ENCODE measurements at places on chromosomes 11 and 22.

GRCh38 chr11:118646393-118646792 is 33.1 kb downstream of the TREH start:
- DNase-seq = no peak

DNA sequence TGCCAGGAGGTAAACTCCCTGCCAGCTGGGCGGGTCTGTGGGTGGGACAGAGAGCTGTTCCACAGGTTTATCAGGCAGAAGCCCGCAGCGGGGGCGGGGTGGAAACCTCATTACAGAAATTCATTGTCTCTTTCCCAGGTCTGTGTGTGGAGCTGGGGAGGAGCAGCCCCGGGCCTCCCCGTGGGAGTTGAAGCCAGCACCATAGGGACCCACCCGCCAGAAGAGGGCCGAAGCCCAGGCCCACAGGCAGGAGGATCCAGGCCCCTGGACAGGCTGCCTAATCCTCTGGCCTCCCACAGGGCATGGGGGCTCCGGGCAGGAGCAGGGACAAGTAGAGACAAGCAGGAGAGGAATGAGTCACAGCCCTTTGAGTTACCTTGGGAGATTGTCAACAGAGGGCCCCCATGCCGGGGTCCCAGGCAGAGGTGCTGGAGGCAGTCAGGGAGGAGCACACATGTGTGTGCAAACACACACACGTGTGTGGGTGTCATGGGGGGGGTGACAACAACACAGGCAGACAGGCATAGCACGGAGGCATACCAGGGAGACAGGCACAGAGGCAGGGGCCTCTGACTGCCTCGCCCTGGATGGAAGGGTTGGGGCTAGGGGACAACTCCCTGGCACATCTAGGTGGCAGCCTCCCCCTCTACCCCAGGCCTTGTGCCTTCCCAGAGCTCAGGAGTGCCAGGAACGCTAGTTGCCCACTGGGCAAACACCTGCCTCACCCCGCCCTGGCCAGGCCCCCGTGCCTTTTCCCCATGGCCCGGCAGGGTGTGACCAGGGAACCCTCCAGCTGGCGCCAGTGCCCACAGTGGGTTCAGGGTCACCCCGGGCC is 1.4 kb downstream of the CDC42BPG start:
- no peak for DNase-seq

- DNase-seq = no peak
These were observed 5.9 kb upstream of the BDNF start for GRCh38 chr11:27705873-27706820.

- no peak for DNase-seq
These were observed 8.9 kb upstream of the OR2D3 start for GRCh38 chr11:6911948-6912347.

DNA sequence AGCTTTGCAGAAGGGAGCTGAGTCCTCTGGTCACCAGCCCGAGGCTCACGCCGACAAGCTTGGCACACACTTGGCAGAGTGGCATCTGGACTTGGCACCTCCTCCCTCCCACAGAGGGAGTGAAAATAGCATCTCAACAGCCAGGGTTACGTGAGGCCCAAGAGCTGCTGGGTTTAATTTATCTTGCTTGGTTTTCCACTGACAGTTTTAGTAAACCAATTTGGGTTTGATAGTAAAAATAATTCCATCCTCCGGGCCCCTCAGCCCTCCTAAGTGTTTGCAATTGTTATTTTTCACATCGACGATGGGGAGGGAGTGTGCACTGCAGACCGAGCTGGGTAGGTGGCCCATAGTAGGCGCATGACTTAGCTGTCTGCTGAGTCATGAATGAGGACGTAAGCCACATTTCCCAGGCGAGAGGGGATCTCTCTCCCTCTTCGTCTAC is 107.6 kb upstream of the ASPHD2 start:
- DNase-seq = no peak

DNA sequence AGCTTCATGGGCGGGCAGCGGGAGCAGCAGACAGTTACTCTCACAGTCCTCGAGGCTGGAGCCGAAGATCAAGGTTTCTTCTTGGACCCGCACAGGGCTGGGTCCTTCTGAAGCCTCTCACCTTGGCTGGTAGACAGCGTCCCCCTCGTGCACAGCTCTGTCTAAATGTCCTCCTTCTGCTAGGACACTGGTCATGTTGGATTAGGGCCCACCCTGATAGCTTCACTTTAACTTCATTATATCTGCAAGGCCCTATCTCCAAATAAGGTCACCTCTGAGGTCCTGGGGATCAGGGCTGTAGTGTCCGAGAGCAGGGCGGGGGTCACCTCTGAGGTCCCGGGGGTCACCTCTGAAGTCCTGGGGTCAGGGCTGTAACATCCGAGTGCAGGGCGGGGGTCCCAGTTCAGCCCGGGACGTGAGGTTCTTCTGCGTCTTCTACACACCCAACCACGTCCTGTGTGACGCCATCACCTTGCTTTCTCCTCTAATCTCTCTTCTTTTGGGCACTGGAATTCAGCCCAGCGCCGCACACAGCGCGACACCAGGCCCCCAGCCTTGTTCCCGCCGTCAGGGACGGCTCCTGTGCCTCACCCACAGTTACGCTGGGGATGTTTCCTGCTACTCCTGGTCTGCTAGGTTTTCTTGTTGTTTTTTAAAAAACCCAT is 34.1 kb upstream of the TOLLIP start:
- DNase-seq = no peak
